Epithelial cell of umbilical artery (primary cell): ENCODE measurements at places on chromosomes 7 and 10. TPM values are rescaled to one million over a fixed set of nuclear protein-coding genes. Genes with fewer than 3 reads are reported as not detected.

The RGR gene
- not detected in 2 replicates for total RNA-seq

The CYP2E1 gene
- 0.32 TPM in 1 of 2 replicates, not detected in the other for total RNA-seq

The GIMAP4 gene
- total RNA-seq = 332 and 504 TPM in 2 replicates

The PRLHR gene
- total RNA-seq = not detected in 2 replicates
